ENCODE measurements at places on chromosomes 6 and 20.

GRCh38 chr20:49679634-49680033 is 34.0 kb downstream of the B4GALT5 start:
- DNase-seq: no peak

DNA sequence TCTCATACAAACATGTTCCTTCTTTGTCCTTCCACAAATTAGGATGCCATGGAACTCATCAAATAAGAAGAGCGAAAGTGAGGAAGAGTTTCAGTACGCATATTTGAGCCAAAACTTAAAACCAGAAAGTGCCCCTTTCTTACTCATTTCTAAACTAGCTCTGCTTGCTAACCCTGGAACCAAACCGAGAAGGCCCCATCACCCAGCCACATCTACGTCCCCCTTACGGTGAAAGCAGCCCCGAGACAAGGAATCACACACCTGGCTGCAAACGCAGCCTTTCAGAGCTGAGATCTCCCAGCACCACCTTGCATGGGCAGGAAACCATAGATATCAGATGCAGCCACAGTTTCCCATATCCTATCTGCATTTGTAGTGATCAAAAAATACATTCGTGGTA is 28.5 kb downstream of the TRERF1 start:
- DNase-seq: no peak

DNA sequence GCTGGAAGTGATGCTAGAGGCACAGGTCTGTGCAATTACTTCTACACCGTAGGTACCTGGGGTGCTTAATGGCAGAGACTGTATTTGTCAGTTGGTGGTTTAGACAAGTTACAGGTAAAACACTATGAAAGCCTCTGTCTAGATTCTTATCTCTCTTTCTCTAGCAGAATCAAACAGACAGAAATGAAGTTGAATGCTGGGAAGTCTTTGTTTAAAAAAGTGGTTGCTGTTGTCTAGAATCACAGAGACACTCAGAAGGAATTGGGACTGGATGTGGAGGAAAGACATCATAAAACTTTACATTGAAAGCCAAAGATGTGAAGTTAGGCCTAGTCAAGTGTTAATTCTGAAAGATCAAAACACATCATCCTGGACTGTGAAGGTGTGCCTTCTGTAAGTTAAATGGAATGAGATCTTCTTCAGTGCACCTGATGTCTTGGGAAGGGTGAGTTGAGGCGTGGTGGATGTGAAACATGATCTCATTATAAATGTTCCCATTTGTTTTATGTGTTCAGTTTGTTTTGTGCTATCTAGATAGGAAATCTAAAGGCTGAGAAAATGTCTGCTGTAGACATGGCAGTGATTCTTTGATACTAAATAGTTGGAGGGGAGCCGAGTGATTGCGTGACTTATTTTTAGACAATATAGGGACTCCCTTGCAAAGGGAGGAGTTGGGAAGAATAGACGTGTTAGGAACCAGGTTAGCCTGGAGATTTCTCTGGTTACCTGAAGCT is 290.2 kb downstream of the SOX4 start:
- DNase-seq: no peak

DNA sequence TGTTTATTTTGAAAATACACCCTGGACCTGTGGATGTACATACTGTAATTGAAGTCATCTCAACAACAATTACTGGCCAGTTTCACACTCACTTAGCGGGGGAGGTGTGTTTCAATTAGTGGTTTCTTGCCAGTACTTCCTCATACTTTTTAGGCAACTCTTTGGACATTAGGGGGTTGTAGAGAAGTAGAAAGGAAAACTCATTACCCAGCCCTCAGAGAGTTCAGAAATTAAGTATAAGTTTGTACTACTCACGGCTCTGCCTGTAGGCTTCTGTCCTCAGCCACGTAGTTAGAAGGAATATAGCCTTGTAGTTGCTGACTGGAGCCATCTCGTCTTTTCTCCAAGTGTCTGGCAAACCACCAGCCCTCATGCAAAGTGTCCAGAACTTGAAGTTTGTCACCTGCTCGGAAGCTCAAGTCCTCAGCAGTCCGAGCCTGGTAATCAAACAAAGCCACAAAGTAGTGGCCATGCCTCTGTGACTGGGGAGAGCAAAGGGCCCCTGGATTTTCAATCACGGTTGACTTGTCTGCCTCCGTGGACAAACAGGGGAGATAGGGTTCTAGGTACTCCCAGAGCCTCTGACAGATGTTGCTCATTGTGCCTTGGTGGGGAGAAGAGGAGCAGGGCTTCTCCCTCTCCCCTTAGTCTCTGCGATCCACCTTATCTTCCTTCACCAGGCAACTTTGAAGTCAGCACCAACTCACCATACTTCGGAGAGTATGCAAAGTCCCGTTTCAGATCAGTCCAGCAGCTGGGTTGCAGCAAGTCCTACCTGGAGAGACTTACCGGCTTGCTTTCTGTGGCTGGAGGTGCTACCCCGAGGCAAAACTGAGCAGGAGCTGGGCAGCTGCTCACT is 749 bp downstream of the FRK start:
- DNase-seq: no peak

DNA sequence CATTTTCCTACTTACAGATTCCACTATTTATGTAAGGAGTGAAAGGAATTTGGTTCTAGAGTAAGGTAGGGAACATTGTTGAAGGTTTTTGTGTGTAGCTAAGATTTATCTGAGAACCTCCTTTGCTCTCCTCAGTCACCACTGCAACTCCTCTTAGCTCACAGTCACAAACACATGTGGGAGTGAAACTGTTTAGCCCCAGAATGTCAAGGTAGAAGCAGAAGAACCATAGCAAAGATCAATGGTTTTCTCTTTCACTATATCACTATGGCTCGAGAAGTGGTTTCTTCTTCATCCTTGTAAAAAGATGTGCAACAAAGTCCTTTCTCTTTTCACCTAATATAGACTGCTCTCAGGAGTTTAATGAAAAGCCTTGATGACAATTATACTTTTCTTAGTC is 6.5 kb upstream of the DEFB112 start:
- no peak for DNase-seq

- no peak for DNase-seq
Observed at GRCh38 chr20:25281541-25281991, 33.7 kb downstream of the PYGB start.

DNA sequence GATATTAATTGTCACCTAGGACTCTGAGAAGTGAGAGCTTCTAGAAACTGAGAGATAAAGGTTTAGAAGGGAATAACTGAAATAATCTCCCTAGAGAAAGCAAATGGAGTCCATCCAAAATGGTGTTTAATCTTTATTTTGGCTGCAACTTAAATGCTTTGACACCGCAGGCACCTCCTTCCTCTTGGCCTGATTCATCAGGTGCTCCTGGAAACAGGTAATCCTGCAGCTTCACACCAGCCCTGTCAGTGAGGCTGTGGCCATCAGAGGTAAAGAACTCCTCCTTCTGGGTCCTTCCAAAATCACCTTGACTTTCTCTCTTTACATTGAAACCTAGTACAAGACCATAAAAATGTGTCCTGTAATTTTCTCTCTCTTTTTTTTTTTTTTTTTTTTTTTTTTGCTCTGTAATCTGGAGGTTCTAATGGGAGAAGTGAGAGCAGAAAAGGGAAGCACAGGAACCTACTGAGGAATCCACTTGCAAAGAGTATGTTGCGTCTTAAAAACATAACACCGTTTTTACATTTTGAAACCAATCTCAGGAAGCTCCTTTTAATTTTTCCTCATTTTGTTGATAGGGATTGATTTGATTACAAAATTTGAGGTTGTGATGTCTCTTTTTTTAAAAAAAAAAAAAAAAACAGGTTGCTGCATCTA is 124.2 kb downstream of the LRRC1 start:
- no peak for DNase-seq

- no peak for DNase-seq
Observed at GRCh38 chr6:99178168-99178567, 171.3 kb downstream of the FAXC start.

DNA sequence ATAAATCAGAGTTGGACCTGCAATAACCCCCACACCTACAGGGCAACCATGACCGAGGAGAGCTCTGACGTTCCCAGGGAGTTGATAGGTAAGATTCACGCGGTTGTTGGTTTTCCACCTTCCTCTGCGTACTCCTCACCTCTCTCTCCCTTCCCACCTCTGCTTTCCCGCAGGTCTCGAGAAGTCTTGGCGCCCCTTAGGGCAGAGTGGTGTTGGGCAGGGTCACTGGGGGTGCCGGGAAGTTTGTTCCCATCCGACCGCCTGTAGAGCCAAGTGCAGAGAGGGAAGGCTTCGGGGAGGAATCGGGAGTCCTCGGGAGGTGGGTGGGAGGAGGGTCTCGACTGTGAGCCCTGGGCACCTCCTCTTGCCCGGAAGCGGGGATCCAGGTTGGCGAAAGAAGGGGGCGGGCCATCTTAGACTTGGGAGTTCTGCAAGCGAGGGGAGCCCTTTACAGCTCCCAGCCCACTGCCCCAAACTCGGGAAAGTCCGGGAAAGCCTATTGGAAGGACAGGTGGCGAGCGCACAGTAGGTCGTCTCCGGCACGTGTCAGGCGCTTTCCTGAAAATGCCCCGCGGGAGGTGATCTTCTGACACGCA is 672 bp downstream of the CARMIL1 start:
- no peak for DNase-seq

GRCh38 chr20:61037498-61037897 is 214.6 kb upstream of the CDH4 start:
- DNase-seq: no peak

- no peak for DNase-seq
Observed at GRCh38 chr6:155182103-155182502, 81.7 kb upstream of the CLDN20 start.

GRCh38 chr6:14339711-14340584 is 222.4 kb downstream of the CD83 start:
- DNase-seq: no peak

DNA sequence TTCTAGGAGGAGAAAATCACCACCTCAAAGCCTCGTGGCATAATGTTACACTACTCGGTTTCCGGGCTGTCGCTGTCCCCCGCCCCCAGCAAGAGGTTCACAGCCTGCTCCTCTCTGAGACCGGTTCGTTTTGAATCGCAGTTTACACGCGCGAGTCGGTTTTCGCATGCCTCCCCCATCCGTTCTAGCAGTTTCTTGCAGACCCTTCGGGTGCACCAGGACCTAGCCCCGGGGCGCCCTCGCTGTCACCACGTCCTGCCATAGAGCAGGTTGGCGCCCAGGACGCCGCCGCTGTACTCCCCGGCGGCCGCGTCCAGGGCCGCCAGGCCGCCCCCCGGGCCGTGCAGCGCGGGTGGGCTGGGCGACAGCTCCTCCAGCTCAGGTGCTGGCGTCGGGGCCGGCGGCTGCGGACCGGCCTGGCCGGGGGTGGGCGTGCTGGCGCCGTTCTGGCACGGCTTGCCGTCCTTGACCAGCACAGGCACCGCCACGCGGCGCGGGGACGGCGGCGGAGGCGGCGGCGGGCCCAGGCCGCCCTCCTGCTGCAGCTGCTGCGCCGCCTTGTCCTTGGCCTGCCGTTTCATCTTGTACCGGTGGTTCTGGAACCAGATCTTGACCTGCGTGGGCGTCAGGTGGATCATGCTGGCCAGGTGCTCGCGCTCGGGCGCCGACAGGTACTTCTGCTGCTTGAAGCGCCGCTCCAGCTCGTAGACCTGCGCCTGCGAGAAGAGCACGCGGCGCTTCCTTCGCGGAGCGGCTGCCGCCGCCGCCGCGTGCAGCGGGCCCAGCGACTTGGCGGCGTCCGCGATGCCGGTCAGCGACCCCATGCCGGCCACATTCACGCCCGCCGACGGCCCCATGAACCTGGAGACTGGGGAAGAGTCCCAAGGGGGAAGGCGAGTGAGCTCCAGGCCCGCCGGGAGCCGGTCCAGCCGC is 1.4 kb downstream of the NKX2-4 start:
- no peak for DNase-seq

DNA sequence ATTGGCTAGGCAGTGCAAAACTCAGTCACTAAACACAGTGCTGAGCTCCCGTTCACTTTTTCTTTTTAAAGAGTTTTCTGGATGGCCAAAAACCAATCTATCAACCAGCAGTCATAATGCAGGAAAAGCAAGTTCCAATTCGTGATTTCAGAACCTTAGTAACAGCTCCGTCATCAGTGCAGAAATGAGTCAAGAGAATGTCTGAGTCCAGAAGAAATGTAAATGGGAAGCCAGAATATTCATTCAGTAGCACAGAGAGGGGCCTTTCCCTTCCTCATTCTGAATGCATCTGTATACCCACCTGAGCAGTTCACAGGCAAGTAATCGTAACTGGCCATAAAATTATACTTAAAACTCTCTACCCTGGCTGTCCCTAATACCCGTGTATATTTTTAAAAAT is 20.4 kb downstream of the HUS1B start:
- no peak for DNase-seq

DNA sequence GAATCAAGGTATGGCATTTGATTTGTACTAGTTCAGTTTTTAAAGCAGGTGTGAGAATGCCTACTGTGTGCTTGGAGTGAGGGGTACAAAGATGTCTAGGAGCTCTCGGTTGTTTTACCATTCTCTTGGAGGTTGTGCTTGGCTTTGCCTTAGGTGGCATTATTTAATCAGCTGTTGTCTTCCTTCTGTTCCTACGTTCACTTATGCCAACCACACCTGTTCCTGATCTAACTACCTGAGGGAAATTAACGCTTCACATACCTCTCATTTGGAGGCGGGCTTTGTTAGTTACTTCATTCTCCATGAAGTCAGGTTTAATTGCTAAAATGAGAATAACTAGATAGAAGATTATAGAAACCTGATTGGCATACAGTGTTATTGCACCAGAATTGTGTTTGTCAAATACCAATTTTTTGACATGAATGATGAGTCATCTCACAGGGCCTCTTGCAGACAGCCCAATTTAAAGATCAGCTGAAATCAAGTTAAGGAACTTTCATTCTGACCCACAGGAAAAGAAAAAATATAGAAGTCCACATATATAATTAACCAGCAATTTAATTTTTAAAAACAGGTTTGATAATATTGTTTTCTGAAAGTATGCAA is 24.8 kb upstream of the PBOV1 start:
- no peak for DNase-seq

Measured in cortex of kidney (tissue), 1 donor.